ENCODE measurements at places on chromosomes 1 and 21.

GRCh38 chr21:46129846-46130651, 25.3 kb downstream of the FTCD start:
- no peak for DNase-seq

DNA sequence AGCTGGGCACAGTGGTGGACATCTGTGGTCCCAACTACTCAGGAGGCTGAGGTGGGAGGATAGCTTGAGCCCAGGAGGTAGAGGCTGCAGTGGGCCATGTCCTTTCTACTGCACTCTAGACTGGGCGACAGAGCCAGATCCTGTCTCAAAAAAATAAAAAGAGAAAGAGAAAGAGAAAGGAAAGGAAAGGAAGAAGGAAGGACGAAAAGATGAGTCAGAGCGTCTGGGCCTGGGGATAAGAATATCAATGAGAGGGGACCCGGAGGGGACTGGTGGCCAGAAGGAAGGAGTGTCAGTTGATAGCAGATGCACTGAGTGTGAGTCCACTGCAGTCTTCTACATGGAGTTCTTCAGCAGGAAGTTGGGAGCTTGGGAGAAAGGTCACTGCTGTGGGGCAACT, 75.6 kb downstream of the SYT6 start:
- no peak for DNase-seq

GRCh38 chr1:41629141-41629540, 144.7 kb upstream of the EDN2 start:
- DNase-seq: no peak

DNA sequence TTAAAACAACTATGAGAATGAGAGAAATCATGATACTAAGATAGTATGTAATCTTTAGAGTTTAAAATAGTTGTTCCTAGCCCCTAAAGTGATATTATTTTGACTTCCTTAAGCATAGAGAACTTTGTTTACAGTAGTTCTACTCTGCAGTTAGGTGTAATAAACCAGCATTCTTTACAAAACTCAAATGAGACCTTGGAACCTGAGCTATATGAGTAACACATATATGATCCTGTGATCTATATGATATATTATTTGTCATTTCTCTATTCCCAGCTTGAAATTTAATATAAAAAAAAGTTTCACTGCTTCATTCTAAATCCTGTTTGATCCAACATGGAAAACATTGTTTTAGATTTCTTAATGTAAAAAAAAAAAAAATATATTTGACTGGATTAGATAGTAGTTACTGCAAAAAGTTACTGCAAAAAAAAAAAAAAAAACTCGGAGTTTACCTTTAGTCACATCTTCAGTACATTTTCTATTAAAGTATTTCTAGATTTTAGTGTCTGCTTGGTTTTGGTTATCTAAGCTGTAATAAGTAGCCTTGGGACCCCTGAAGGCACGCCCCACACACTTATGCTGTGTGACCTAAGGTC, 463.8 kb downstream of the USP25 start:
- no peak for DNase-seq

All from epithelial cell of prostate (primary cell).